ENCODE measurements at places on chromosomes 1 and 21. TPM values are rescaled to one million over a fixed set of nuclear protein-coding genes. Genes with fewer than 3 reads are reported as not detected.

Gene SHE
- total RNA-seq: 30.5 TPM

Gene GPR25
- total RNA-seq: not detected

Gene SAMD11
- total RNA-seq: 6.4 TPM

Gene WDR26
- 82.4 TPM for total RNA-seq

Gene TMPRSS2
- 0.49 TPM for total RNA-seq
